ENCODE measurements at places on chromosomes 2 and 18. TPM values are rescaled to one million over a fixed set of nuclear protein-coding genes. Genes with fewer than 3 reads are reported as not detected.

IL36G gene
- not detected for polyA plus RNA-seq

GNLY gene
- polyA plus RNA-seq: not detected

RAX gene
- not detected for polyA plus RNA-seq

CAVIN2 gene
- 63.4 TPM for polyA plus RNA-seq

LDLRAD4 gene
- not detected for polyA plus RNA-seq

MRO gene
- not detected for polyA plus RNA-seq

CCDC74A gene
- polyA plus RNA-seq: 25.1 TPM

ZSWIM2 gene
- polyA plus RNA-seq: not detected

GKN1 gene
- not detected for polyA plus RNA-seq

DSG1 gene
- polyA plus RNA-seq: 0.16 TPM

SULT1C2 gene
- polyA plus RNA-seq: not detected

ZNF532 gene
- polyA plus RNA-seq: not detected

ELMOD3 gene
- polyA plus RNA-seq: 14.6 TPM

HOXD4 gene
- polyA plus RNA-seq: not detected

GAL3ST2 gene
- 0.38 TPM for polyA plus RNA-seq

RGPD3 gene
- not detected for polyA plus RNA-seq

CTDP1 gene
- 7.6 TPM for polyA plus RNA-seq

GALR1 gene
- polyA plus RNA-seq: not detected

TLX2 gene
- not detected for polyA plus RNA-seq

VWC2L gene
- not detected for polyA plus RNA-seq

SERPINB7 gene
- not detected for polyA plus RNA-seq

ZNF385B gene
- not detected for polyA plus RNA-seq

DNPEP gene
- 70.4 TPM for polyA plus RNA-seq

CIB4 gene
- not detected for polyA plus RNA-seq

MATN3 gene
- not detected for polyA plus RNA-seq

SLC9A4 gene
- not detected for polyA plus RNA-seq

CACNB4 gene
- 0.01 TPM for polyA plus RNA-seq

PROKR1 gene
- polyA plus RNA-seq: 0.01 TPM

SERPINB4 gene
- not detected for polyA plus RNA-seq

CNDP1 gene
- not detected for polyA plus RNA-seq

CSRNP3 gene
- not detected for polyA plus RNA-seq

EEF1B2 gene
- 803 TPM for polyA plus RNA-seq

SIX3 gene
- polyA plus RNA-seq: not detected

KCNIP3 gene
- polyA plus RNA-seq: not detected

VAMP8 gene
- polyA plus RNA-seq: 255 TPM

Data from K562 (cell line).